Esophagus squamous epithelium (tissue), 5 donors: ENCODE measurements at places on chromosomes 16 and 17.

- DNase-seq = no peak
Measured at GRCh38 chr16:52727849-52728248, 180.9 kb upstream of the TOX3 start.

DNA sequence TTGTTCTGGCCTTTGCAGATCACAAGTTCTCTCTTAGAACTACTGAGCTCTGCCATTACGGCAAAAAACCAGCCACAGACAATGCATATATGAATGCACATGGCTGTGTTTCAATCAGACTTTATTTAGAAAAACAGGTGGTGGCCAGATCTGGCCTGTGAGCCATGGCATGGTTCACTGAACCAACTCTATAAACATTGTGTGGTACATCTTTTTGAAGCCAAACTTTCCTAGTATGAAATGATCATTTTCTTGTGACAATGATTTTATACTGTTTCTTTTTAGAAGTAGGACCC lies 65.9 kb upstream of the AMZ2 start:
- DNase-seq = no peak

GRCh38 chr16:48596326-48596725 lies 13.7 kb downstream of the N4BP1 start:
- DNase-seq = no peak

GRCh38 chr16:88394426-88394825 lies 11.7 kb downstream of the ZNF469 start:
- no peak for DNase-seq

GRCh38 chr16:3223913-3224515 lies 10.9 kb downstream of the ZNF200 start:
- DNase-seq = no peak
